ENCODE measurements at places on chromosomes 1 and 21. TPM values are rescaled to one million over a fixed set of nuclear protein-coding genes. Genes with fewer than 3 reads are reported as not detected.

GRCh38 chr1:216559359-216559758, 136.1 kb upstream of the USH2A start:
- DNase-seq, result no peak

- no peak for DNase-seq
These were observed 146.1 kb downstream of the SPATA46 start for GRCh38 chr1:162230517-162230916.

DNA sequence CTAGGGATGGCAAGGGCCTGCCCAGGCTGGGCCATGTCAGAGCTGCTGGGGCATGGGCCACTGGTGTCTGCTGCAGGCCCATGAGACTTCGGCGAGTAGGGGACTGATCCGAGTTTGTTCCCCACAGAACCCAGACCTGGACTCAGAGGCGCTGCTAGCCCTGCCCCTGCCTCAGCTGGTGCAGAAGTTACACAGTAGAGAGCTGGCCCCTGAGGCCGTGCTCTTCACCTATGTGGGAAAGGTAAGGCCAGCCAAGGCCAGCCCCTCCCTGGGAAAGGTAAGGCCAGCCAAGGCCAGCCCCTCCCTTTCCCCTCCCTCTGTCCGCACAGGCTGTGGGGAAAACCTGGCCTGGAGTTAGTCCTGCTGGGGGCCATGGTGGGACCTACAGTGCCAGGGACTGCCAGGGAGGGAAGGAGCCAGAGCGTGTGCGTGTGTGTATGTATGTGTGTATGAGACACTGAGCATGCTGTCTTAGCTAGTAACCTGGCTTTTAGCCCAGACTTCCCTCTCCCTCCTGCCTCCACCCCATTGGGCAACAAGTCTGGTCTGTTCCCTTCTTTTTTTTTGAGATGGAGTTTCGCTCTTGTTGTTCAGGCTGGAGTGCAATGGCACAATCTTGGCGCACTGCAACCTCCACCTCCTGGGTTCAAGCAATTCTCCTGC, 8.0 kb downstream of the FAAH start:
- no peak for DNase-seq

Gene PRAMEF7
- not detected for polyA plus RNA-seq

- no peak for DNase-seq
These were observed 3.1 kb downstream of the OLIG2 start for GRCh38 chr21:33028773-33029384.

- no peak for DNase-seq
These were observed 27.0 kb downstream of the TTC39A start for GRCh38 chr1:51303315-51303714.

GRCh38 chr1:98278055-98278454, 357.2 kb upstream of the DPYD start:
- DNase-seq, result no peak

DNA sequence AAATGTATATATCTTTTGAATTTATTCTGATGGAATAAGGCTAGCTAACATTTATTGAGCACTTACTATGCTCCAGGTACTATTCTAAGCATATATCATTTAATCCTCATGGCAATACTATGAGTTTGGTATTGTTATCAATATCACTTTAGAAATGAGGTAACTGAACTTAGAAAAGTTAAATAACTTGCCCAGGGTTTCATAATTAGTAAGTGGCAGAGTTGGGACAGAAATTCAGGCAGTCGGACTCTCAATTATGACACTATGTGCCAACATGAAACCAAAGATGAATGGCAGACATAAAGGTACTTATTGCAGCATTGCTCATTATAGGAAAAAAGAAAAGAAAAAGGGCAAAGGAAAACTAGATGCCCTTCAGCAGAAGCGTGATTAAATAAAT, 48.2 kb downstream of the RAB3GAP2 start:
- no peak for DNase-seq

Gene SYT11
- polyA plus RNA-seq, result 18.0 TPM

DNA sequence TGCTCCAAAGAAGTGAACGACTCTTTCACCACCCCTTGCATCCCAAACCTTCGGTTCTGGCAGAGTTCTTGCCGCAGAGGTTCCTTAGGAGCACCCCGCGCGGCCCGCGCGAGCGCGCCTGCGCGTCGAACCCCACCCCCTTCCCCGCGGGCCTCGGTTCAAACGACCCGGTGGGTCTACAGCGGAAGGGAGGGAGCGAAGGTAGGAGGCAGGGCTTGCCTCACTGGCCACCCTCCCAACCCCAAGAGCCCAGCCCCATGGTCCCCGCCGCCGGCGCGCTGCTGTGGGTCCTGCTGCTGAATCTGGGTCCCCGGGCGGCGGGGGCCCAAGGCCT, at the start of gene C1orf56:
TSS of gene C1orf56 (plus strand) at position 161 of the 334 bp plus-strand sequence. CDS start at position 258, 97 bp downstream.
- no peak for DNase-seq
